ENCODE measurements at places on chromosomes 11 and 22.

DNA sequence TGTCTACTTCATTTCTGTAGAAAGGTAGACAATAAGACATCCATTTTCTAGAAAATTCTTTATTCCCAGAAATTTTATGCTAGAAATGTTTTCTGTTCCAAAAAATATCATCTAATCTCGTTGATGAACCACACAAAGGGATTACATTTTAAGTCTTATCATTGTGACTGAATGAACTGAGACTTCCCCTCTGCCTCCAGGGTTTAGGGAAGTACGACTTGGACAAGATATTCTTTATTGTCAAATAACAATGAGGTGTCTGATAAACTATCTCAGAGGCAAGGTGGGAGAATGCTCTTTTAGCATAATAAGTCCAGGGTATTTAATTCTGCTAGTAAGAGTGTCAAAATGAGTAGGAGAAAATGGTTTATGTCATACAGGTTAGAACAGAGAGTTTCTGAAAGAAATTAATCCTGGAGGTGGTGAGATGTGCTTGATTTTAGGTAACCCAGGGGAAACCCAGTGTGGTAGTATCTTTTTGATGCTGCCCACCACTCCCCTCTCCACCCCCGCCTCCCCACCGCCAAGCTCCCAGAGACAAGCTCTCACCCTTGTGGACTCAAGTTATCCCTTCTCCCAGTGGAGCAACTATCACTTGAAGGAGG, 100.6 kb downstream of the CD44 start:
- no peak for DNase-seq

GRCh38 chr11:120612513-120613263, 101.1 kb downstream of the GRIK4 start:
- no peak for DNase-seq

- no peak for DNase-seq
These were observed 440.0 kb upstream of the KIRREL3 start for GRCh38 chr11:127440616-127441015.

DNA sequence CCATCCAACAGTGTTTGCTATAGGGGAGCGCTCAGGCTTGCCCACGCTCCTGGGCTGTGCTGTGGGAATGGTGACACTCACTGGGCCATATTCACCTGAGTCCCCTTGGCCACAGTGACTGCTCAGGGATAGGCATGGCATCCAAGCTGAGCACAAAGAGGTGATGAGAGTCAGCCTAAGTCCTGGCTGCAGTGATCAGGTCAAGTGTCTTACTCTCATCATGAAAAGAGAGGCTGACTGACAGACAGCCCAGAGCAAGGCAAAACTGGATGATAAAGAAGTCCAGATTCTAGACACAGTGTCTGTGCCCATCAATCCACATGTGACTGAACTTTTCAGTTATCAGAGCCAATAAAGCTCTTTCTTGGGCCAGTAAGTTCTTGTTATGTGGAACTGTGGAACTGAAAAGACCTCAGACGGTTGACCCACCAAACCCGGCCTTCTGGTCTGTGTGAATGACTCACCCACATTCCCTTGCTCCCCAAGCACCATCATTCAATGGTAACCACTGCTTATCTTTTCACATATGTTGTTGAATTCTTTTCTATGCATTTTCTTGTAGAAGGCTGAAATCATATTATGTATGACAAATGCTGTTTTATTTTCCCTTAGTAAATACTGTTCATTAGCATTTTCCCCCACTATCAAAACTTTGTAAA, 43.2 kb upstream of the YPEL1 start:
- DNase-seq = no peak

DNA sequence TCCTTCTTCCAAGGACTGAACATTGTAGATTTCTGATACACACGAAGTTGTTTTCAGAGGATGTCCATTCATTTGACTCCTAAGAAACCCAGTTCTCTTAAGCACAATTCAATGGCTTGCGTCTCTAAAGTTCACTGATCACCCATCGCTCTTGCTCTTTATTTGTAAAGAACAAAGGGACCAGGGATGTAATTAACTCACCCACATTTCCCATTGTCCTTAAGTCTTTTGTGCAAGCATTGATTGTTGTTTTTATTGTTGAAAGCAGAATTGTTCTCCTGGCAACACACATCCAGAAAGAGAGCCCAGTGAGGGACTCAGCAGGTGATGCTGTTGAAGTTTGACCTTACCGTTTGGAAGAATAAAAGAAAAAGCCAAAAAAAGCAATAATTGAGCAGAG, 59.2 kb downstream of the SPON1 start:
- DNase-seq = no peak

DNA sequence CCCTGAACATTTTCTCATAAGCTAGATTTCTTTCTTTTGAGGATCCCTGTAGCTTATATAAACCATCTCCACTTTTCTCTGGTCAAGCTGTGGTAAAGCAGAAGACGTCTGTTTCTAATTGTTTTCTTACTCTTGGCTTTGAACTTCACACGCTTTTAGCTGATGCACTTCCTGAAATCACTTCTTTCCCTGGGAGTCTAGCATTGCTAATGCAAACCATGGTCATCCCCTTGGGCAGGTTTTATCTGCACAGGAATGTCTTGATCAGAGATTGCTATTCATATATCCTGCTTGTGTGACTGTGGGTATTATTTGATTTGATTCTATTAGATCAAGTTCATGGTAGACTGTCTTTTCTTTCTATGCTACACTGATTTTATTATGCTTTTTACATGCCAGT, 199.2 kb upstream of the POU2AF2 start:
- no peak for DNase-seq

DNA sequence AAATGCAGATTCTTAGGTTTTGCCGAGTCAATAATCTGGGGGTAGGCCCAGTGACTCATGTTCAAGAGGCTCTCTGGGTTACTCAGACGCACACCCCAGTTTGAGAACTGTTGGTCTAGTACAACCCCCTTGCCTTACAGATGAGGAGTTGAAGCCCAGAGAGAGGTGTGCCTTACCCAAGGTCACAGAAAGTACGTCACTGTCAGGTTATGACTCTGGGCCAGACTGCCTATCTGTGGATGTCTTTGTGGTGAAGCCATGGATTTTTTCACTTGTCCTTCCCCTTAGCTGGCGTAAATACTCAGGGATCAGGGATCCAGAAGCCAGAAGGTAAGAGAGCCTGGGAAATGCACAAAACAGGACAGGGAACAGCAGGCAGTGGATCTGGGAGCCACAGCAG, 25.2 kb upstream of the NECTIN1 start:
- no peak for DNase-seq
